ENCODE measurements at places on chromosomes 12 and 14.

- no peak for DNase-seq
Measured at GRCh38 chr14:72839351-72839750, 54.5 kb downstream of the DPF3 start.

GRCh38 chr14:54010981-54011380, 54.4 kb upstream of the BMP4 start:
- DNase-seq, result no peak

- DNase-seq, result no peak
Measured at GRCh38 chr12:131114942-131115584, 161.4 kb downstream of the ADGRD1 start.

- no peak for DNase-seq
Measured at GRCh38 chr14:64119500-64119899, 174.7 kb downstream of the ESR2 start.

GRCh38 chr14:103099081-103099732, 4.7 kb downstream of the EXOC3L4 start:
- DNase-seq, result no peak

DNA sequence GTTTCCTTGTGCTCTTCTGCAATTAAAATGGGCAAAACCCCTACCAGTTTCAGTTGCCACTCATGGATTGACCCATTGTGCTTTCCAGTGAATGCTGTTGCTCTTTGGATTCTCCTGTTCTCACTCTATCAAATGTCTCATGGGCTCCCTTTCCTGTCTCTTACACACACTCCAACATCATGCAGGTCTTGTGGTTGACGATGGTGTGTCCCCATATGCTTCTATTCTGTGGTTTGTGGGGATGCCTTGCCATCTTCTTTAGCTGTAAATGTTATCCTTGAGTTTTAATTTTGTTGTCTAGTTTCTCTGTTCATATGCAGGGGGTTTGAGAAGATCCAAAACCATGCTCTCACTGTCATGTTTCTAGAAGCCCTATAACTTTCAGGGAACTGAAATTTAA, 31.9 kb upstream of the FBXO34 start:
- no peak for DNase-seq

GRCh38 chr14:36019126-36019525, 157.4 kb downstream of the PTCSC3 start:
- no peak for DNase-seq

DNA sequence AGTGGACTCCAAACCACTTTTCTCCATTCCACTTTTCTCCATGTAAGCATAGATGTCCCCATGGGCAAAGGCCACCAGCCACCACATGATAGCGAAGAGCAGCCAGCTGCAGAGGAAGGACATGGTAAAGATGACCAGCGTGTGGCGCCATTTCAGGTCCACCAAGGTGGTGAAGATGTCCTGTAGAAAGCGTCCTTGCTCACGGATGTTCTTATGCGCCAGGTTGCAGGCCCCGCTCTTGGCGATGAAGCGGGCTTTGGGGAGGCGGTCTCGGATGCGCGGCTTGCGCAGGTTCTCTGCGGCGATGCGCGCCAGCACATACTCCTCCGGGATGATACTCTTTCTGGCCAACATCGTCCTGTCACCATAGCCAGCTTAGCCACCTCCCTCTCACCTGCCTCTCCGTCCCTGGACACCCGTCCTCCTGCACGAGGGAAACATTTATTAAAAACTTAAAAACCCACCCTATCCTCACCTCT, 1.2 kb downstream of the KCNJ8 start:
- no peak for DNase-seq

- DNase-seq, result no peak
Measured at GRCh38 chr12:30440826-30441602, 254.7 kb downstream of the IPO8 start.

DNA sequence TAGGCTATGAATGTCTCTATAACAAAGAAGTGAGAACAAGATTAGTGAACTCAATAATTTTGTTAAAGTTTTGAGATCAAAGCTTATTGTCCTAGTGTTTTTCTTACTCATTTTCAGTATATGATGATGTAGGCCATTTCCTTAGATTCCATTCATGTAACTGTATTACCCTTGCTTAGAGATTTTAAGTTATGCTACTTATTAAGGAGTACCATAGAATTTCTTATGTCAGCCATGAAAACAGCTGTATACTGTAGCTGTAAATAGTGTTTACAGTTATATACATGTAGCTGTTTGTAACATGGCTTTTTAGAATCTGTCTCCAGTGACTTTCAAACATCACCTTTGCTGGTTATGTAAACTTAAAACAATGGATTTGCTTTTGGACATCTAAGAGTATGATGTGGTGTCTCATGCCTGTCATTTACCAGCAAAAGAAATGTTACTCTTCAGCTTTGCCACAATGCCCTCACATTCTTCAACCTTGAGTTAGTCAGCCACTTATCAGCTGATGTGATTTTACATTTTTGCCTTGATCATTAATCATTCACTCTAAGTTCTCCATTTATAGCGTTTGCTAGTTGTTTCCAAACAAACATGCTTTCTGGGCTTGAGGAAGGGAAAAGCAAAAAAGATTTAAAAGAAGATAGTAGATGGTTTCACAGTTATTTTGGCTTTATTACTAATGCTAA, 55.5 kb downstream of the SLC16A7 start:
- no peak for DNase-seq

DNA sequence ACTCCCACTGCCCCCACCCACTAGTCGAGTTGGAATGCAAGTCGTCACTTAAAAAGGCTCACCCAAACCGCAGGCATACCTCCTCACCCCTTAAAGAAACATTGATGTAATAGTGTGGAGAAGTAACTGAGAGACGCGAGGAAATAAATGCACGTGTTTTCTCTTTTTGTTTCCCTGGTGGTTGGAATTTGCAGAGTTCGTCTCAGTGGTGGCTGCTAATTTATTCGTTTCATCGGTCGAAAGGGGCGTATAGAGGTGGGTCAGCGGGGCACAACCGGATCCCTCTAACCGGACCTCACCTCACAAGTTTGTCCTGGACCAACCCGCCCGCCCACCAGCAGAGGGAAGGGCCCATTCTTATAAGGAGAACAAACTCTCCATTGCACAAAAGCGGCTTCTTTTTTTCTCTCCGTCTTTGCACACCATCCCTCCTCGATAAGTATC, 5.0 kb upstream of the NPAS3 start:
- DNase-seq, result no peak

Data from stromal cell of bone marrow (primary cell).